Right atrium auricular region (tissue), 2 donors: ENCODE measurements at places on chromosomes 16 and 17.

GRCh38 chr17:62910277-62910676 is 55.8 kb upstream of the TANC2 start:
- H3K27me3 ChIP-seq: no peaks in the 10 kb centered on the region
- no peak overlapping the region for H3K4me3 ChIP-seq
- no peaks in the 10 kb centered on the region for H3K4me1 ChIP-seq
- H3K27ac ChIP-seq: no peak overlapping the region
- no peaks in the 10 kb centered on the region for H3K36me3 ChIP-seq

DNA sequence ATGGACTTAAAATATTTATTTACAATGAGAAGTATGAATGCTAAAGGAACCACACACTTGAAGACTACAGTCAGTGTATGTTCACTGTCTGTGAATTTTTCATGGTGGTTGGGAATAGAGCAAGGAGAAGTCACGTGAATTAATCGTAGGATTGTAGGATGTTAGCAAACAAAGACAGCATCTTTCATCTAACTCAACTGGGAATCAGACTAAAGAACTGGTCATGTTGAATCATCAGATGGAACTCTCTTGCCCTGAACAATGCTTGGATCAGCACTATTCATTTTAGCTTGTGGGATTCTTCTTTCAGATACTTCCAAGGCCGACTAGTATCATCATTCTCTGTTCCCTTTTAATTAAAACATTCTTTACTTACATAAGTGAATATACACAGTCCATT is 18.1 kb downstream of the KCNJ2 start:
- H3K36me3 ChIP-seq: no peaks in the 10 kb centered on the region
- H3K27ac ChIP-seq: no peak overlapping the region
- no peaks in the 10 kb centered on the region for H3K4me1 ChIP-seq
- DNase-seq: no peak
- no peak overlapping the region for H3K4me3 ChIP-seq
- H3K27me3 ChIP-seq: no peaks in the 10 kb centered on the region

DNA sequence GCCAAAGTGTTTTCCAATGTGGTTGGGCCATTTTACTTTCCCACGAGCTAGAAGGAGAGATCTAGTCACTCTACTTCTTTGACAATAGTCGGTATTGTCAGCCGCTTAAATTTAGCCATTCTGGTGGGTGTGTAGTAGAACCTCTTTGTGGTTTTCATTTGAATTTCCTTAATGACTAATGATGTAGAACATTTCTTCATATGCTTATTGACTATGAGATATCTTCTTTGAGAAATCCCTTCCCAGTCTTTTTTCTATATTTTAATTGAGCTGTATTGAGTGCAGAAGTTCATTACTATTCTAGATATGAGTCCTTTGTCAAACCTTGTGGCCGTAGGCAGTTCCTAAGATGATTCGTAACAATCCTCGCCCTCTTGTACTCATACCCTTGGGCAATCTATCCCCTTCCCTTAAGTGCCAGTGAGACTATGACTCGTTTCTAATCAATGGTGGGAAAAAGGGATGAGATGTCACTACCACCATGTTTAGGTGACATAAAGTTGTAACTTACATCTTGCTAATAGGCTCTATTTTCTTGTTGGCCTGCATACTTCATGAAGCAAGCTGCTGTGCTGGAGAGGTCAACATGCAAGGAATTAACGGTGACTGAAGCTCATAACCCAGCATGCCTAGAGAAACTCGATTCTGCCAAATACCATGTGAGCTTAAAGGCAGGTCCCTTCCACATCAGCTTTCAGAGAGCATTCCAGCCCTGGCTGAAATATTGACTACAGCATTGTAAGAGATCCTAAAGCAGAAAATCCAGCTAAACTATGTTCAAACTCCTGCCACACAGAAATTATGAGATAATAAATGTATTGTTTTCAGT is 817.9 kb upstream of the SOX9 start:
- H3K27me3 ChIP-seq: no peaks in the 10 kb centered on the region
- H3K4me3 ChIP-seq: no peak overlapping the region
- H3K27ac ChIP-seq: no peak overlapping the region
- H3K4me1 ChIP-seq: no peaks in the 10 kb centered on the region

- H3K27ac ChIP-seq: peak overlapping the region; percentile 35
- H3K4me3 ChIP-seq: no peak overlapping the region
- H3K4me1 ChIP-seq: peaks cover 14% of the 10 kb centered on the region
- DNase-seq: no peak
Observed at GRCh38 chr17:49390548-49391324, 23.9 kb downstream of the PHB1 start.

DNA sequence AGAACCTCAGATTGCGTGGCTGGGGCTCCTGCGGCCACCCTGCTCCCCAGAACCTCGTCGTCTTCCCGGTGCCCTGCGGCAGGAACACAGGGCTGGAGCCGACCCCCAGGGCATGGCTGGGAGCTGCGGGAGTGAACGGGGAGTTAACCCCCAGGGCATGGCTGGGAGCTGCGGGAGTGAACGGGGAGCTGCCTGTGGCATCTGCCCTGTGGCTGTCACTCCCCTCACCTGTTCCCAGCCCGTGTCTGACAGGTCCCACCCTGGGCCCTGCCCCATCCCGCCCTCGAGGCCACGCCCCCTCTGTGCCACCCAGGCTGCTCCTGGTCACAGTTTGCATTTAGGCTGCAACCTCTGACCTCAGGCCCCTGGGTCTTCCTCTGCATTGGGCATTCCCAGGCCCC is 39.4 kb upstream of the ACSF3 start:
- no peak for DNase-seq
- no peaks in the 10 kb centered on the region for H3K36me3 ChIP-seq
- H3K27ac ChIP-seq: no peak overlapping the region
- H3K27me3 ChIP-seq: no peaks in the 10 kb centered on the region
- no peaks in the 10 kb centered on the region for H3K4me1 ChIP-seq

DNA sequence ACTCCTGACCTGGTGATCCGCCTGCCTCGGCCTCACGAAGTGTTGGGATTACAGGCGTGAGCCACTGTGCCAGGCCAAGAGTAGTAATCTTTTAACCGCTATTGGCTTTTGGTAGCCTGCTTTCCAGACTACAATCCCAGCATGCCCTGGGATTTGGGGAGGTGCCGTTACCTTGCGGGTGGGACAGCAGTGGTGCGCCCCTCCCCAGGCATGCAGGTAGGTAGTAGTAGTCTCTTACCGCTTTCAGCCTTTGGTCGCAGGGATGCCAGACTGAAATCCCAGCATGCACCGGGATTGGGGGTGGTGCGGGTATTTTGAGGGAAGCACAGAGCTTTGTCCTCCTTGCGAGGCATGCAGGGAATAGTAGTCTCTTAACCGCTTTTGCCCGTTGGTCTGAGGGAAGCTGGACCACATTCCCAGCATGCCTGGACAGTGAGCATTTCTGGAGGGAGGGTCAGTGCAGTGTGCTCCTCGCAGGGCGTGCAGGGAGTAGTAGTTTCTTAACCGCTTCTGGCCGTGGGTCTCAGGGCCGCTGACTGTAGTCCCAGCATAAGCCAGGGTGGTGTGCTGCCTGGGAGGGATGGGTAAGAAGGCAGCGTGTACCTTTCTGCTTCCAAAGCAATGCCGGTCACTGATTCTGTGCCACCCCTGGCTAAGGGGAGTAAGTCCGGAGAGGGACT is 1686.8 kb downstream of the TP53TG3F start:
- H3K4me3 ChIP-seq: no peak overlapping the region
- no peak overlapping the region for H3K27ac ChIP-seq
- no peak for DNase-seq
- H3K27me3 ChIP-seq: no peaks in the 10 kb centered on the region
- no peaks in the 10 kb centered on the region for H3K4me1 ChIP-seq

GRCh38 chr16:84526794-84527531 is 22.5 kb upstream of the MEAK7 start:
- no peak for DNase-seq
- peaks cover 29% of the 10 kb centered on the region for H3K4me1 ChIP-seq
- H3K36me3 ChIP-seq: no peaks in the 10 kb centered on the region
- H3K4me3 ChIP-seq: peak overlapping the region; percentile 19

- peak overlapping the region; percentile 52 for H3K4me3 ChIP-seq
- no peaks in the 10 kb centered on the region for H3K27me3 ChIP-seq
- peaks cover 44% of the 10 kb centered on the region for H3K4me1 ChIP-seq
- peak; percentile 80 for DNase-seq
Observed at GRCh38 chr16:53503991-53504663, 1.1 kb upstream of the AKTIP start.

DNA sequence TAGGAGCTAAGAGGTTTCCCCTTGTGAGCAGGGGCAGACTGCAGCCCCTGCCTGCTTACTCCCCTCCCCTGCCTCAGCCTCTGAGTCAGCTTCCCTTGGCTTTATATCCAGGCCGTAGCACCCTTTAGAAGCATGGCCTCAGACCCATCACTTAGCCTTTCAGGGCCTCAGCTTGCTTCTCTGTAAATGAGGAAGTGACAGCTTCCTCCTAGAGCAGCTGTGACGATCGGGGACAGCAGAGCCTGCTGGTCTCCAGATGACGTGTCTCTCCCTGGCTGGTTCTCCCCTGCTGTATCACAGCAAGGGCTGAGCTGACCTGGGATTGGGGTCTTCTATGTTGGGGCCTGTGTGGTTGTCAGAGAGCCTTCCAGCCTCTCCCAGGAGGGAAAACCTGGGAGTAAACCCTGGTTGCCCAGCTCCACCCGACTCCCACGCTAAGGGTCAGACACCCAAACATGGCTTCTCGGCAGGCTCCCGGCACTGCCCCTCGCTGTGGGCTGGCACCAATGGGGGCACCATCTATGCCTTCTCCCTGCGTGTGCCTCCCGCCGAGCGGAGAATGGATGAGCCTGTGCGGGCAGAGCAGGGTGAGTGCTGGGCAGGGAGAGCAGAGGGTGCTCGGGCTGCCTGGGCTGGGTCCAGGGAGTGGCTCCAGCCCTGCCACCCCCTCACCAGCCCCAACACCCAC is 16.3 kb upstream of the MYO15B start:
- H3K27me3 ChIP-seq: no peaks in the 10 kb centered on the region
- no peak overlapping the region for H3K4me3 ChIP-seq
- no peaks in the 10 kb centered on the region for H3K36me3 ChIP-seq

DNA sequence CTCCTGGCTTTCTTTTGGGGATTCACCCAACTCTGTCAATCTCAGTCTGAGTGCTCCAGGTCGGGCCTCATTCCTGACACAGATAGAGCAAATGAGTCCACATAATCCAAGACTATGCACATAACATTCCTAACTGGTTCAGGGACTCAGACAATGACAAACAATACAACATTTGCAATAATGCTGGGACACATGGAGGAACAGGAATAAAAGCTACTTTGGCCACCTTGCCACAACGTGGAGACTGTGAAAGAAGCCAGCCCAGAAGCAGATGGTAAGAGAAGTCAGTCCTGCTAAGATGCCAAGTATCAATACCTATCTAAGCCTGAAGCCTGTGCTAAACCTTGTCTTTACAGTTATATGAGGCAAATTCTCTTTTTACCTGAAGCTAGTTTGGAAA is 39.0 kb downstream of the GLG1 start:
- H3K4me1 ChIP-seq: peaks cover 34% of the 10 kb centered on the region
- H3K36me3 ChIP-seq: no peaks in the 10 kb centered on the region
- DNase-seq: no peak
- no peak overlapping the region for H3K4me3 ChIP-seq
- H3K27ac ChIP-seq: no peak overlapping the region
